ENCODE measurements at places on chromosomes 5 and 9. TPM values are rescaled to one million over a fixed set of nuclear protein-coding genes. Genes with fewer than 3 reads are reported as not detected.
A peak's percentile ranks its signal among the peaks of the same experiment; 100 is the strongest.

The SELENOP gene
- total RNA-seq: 2.6 TPM

The LIFR gene
- total RNA-seq: 1.2 TPM

The MEGF10 gene
- total RNA-seq: not detected

The ANKRD55 gene
- total RNA-seq: 19.9 TPM

The MLANA gene
- total RNA-seq: not detected

GRCh38 chr5:79743846-79744605 lies 54.4 kb downstream of the CMYA5 start:
- no peak for DNase-seq

DNA sequence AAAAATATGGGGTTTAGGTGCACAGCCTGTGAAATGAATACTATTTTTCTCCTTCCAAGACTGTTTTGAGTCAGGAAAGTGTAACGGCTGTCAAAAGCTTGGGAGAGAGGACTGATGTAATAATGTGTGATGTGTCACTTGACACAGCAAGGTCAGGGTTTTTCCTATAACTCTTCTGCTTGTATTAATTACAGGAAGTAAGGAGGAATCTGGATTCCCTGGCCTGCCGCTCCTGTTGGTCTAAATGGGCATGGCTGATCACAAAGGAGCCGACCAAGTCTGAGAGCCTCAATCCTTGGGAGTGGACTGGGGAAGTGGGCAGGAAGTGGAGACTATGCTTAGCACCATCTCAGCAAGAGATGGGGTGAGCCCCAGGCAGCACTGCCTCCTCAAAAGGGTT lies 16.7 kb upstream of the SLC28A3 start:
- DNase-seq: no peak

- DNase-seq: no peak
Observed at GRCh38 chr9:135210676-135211523, 123.4 kb downstream of the OLFM1 start.

DNA sequence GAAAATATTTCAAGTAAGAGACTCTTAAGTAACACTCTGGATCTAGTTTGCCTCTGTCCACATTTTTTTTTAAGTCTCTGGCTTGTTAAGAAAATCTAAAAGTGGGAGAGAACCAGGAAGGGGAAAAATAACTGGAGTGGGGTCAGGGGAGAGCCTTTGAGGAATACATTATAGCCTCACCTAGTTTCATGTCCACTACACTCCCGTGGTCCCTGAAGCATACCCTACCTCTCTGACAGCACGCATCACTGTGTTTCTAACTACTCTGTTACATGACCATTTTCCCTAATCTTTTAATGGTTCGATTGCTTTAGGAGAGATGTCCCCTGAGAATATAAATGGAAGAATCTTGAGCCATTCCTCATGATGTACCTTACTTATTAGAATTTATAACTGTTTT lies 318.3 kb downstream of the TMEM167A start:
- no peak for DNase-seq

DNA sequence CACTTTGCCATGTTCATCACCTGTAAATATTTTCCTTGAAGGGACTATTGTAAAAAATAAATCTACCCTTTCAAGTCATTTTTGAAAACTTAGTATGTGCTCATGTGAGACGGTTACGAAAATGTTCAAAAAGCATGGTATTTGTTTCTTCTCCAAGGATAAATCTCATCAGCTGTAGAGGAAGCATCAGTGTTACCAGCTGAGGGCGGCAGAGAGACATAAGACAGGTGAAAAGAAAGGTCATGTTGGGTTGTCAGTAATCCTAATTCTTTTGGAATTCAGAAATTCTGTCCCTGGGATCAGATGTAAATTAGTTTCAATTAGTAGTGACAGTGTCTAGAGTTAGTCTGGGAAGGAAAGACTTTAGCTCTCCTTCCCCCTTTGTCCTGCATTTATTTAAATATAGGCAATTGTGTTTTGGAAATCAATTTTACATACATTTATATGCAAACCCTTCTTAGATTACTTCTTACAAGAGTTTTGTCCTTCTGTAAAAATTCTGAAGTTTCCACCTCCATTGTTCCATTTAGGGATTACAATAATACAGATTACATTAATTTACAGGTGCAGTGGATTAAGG lies 791.9 kb upstream of the CDH6 start:
- DNase-seq: no peak

GRCh38 chr5:141617682-141618029 lies 1.1 kb downstream of the DIAPH1 start:
- no peak for DNase-seq

- DNase-seq: no peak
Observed at GRCh38 chr5:608429-609370, 3.4 kb upstream of the CEP72 start.

DNA sequence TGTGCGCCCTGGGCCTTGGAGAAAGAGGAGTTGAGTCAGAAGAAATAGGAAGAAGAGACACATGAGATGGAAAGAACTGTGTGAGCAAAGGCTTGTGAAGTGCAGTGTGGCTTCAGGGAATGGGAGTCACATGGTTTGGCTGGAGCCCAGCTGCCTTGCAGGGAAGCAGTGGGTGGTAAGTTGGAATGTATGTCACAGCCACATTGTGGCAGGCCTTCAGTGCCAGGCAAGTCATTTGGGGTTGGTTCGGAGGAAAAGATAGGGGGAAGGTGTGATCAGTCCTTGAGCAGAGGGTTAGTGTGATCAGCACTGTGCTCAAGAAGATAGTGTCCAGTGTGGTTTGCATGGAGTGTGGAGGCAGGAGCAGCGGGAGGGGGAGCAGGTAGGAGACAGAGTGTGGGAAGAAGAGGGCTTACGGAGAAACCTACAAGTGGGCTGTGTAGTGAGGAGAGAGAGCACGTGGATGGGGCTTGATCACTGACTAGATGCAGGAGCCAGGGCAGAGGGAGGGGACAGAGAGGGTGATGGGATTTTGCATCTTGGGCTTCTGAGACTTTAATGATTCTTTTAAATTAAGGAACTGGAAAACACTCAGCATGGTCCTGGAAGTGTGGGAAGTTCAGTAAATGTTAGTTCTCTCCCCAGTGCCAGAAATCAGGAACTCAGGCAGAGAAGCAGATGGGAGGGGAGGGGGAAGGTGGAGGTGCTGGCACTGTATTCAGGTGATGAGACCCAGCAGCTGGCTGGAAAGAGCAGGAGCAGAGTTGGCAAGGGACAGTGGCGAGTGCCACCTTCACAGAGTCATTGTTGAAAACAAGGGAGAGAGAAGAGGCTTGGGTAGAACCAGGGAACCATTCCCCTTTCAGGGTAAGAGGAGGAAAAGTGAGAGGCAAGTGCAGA lies 46.6 kb downstream of the ARHGAP26 start:
- no peak for DNase-seq

DNA sequence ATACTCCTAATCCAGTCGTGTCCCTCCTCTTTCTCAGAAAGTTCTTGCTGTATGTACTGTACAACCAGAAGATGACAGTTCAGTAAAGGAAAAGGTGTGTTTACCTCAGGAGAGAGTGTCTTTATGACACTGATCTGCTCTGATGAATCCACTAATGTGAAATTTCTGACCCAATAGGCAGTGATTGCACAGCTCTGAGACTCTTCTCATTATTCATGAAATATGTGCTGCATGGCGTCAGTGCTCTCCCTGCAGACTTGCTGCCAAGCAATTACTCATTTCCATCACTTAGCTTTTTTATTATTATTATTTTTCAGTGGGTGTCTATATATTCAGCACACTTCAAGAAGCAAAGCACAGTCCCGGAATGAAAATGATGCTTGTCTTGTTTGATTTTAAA lies 389.0 kb downstream of the RASEF start:
- no peak for DNase-seq

DNA sequence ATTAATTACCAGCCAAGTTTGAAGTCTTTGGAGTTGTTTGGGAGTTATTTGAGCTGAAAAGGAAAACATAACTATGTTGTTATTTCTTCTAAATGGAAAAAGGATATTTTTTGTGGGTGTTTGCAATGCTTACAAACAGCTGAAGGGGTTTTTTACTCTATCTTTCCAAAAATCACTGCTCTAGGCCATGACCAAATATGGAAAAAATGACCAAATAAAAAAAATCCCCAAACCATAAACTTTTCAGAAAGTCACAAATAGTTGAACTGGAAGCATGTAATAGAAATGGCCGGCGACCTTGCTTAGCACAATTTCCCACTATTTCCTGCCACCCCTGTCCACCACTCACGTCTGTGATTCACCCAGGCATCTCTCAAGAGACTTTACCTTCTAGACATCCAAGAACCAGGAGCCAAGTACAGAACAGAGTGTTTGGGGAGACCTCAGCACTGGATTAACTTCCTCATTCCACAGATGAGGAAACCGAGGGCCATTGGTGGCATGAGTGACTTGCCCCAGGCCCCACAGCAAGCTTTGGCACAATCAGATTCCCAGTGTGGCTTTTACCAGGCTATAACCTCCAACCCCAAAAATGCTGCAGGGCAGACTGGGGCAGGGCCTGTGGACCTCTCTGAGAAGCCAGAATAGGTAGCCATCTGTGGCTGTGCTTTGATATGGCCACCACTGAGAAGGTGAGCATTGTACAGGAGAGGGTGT lies 84.5 kb downstream of the NRG2 start:
- no peak for DNase-seq

- no peak for DNase-seq
Observed at GRCh38 chr5:68502531-68502930, 287.0 kb downstream of the PIK3R1 start.

- no peak for DNase-seq
Observed at GRCh38 chr9:105886136-105886535, 191.8 kb downstream of the TMEM38B start.

DNA sequence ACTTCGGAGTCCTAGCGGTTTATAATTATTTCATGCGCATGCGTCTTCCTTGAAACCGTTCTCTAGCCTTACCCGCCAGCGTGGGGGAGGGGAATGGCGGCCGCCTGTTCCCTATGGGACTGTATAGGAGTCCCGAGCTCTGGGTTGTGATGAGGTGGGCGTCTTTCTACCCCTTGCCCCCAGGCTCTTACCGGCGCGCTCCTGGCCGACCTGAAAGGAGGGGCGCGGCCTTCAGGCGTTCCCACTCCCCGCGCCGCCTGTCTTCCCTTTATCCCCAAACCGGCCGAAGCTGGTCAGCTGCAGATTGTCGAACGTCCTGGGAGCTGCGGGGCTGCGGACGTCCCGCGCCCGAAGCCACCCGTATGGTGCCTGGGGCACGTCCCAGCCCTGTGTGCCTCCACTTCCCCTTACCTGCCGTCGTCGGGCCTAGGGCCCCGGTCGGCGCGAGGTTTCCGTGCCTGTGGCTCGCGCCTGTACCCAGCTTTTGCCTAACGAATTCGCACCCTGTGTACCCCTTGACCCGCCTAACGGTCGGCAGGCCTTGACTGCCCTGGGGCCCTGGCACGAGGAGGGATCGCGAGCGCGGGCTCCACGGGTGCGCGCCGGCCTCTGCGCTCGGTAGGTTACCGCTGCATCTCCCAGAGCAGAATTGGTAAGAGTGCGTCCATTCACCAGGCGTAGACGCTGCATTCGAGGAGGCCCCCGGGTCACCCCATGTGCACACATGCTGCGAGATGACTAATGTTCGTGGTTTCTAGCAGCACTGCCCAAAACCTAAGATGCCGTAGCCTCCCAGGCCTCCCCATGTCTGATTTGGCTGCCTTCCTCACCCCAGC lies 653 bp upstream of the HNRNPH1 start:
- DNase-seq: peak; percentile 26

GRCh38 chr5:171538681-171539080 lies 119.2 kb downstream of the FGF18 start:
- DNase-seq: no peak

DNA sequence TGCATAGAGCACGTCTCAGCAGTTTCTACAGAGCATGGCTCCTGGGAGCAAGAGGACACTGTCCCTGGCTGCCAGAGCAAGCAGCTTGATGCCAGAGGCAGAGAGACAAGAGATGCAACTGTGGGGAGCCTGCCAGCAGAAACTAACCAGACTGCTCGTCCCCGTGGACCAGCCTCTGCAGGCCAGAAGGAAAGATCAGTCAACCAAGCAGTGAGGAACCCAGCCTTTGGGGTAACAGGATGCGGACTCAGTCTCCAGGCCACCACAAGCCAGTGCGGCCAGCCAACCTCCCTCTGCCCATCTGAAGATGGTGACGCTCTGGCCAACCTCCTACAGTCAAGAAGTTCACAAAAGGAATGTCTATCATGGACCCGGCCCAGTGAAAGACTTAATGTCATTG lies 3.7 kb downstream of the SURF4 start:
- no peak for DNase-seq

DNA sequence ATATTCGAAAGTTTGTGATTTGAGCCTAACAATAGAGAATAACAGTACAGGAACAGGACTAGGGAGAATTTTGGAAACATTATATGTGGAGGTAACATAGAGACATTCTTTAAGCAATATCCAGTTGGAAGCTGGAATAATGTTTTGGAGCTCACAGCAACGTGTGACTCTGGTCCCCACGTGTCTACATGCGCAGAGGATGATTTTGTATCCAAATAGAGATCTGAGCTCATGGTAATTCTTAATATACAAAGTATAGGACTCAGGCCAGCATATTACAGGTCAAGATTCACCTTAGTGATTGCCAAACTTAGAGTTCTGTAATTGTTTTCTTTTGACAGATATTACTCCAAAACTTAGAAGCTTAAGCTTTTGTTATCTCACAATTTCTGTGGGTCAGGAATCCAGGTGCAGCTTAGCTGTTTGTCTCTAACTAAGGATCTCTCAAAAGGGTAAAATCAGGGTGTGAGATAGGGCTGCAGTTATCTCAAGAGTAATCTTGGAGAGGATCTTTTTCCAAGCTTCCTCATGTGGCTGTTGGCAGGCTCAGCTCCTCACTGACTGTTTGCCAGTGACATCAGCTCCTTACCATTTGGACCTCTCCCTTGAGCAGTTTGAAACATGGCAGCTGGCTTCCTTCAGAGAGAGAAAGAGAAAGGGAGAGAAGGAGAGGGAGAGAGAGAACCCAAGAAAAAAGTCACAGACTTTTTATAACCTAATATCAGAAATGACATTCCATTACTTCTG lies 272.0 kb upstream of the ZNF462 start:
- DNase-seq: no peak

DNA sequence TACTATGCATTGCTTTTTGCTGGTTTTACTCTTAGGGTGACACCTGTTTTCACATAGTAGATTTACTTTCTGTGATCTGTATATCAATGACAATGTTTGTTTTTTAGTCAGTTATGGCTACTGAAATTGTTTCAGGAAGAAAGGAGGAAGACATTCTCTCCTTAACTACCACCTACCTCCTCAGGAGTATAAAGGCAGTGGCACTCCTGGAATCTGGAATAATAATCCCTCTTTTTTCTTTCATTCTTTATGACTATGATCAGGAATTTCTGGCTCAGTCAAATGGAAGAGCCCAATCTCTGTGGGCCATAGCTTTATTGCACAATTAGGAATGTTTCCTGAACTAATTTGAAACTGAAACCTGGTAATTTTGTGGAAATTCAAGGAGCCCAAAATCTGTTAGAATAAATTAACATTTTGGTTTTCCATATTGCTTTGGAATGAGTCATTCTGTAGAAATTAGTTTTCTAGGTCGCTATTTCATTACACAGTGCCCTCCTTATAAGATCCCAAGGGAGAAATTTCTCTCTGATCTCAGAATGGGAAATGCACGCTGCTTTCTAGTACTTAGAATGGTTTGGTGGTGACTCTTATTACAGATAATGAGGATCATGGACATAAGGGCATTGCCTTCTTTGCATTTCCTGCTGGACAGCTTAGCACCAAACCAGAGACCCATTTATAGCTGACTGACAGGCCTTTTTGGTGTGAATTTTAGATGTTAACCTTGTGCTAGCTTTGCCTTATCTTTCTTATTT lies 95.3 kb upstream of the VLDLR start:
- no peak for DNase-seq
